CD4-positive, alpha-beta T cell treated with Interleukin-4 for 4 hours (primary cell): ENCODE measurements at places on chromosomes 2 and 18.

DNA sequence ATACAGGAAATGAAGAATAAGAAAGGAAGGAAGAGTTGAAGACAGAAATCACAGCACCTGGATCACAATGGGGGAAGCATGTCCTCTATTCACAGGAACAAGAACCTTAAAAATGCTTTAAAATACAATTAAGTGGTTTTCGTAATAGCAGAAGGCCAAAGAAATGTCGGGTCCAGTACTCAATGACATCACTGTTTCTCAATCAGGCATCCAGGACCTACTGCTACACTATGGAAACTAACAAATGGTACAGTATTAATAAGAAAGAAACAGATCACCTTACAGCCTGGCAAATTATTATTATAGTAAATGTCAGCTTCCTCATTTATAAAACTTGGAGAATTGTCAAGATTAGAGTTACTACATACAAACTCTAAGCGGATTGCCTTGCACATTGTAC lies 15.8 kb downstream of the HNRNPLL start:
- no peak for DNase-seq

DNA sequence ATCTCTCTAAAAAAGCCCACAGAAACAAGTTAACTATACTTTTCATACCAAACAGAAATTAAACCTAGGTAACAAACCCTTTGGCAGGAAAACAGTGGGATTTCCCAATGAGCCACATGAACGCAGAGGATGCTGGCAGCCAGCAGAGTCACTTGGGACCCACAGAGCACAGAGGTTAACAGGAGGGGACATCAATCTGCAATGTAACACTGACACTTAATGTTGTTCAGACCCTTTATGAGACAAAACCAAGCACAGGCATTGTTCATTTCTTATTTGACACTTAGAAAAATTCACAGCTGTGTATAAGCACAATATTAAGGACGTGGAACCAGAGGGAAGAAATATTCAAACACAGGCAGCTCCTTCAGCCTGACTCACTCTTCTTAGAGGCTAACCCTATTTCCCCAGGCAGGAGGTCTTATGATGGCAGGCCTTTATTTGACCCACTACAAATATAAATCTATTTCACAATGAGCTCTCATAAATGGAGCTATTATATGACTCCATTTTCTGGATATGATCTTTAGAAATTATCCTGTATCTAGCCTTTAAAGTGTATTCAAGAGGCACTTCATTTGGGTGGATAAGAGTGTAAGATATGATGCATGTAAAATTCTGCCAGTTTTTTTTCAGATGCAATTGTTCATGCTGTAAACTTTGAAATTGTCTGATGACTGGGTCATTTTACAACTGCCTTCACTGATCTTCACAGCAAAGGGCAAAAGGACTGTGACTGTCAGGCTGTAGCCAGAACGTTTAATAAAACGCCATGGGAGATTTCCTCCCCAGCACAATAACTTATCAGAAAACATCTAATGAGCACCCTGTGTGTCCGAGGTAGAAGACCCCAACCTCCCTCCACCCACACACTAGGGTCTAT lies 132.8 kb upstream of the SATB2 start:
- DNase-seq, result no peak

DNA sequence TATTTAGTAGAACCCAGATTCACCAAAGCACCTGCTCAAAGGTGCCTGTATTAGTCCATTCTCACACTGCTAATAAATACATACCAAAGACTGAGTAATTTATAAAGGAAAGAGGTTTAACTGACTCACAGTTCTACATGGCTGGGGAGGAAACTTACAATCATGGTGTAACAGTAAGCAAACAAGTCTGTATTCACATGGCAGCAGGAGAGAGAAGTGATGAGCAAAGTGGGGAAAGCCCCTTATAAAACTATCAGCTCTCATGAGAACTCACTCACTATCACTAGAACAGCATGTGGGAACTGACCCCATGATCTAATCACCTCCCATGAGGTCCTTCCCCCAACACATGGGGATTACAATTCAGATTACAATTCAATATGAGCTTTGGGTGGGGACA lies 28.0 kb upstream of the DDX18 start:
- no peak for DNase-seq

GRCh38 chr2:122029945-122030344 lies 274.5 kb downstream of the TSN start:
- no peak for DNase-seq

DNA sequence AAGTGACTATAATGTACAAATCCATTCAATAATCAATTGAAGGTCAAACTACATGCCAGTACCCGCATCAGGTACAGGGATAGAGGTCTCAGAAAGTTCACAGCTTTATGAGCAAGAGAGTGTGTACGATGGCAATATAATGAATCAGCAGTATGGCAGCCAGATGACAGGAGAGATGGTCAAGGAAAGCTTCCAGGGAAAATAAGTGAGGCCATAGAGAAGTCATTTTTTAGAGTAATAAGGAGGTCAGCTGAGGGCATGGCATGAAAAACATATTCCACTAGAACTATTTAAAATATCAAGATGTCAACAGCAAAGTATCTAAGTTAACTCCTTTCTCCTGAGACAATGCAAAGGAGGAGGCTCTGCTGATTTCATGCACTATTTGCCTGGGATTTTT lies 108.0 kb downstream of the SLC8A1 start:
- DNase-seq, result no peak

GRCh38 chr2:167960089-167960747 lies 287.2 kb downstream of the STK39 start:
- no peak for DNase-seq

GRCh38 chr2:197107291-197108269 lies 181.1 kb upstream of the PGAP1 start:
- no peak for DNase-seq

DNA sequence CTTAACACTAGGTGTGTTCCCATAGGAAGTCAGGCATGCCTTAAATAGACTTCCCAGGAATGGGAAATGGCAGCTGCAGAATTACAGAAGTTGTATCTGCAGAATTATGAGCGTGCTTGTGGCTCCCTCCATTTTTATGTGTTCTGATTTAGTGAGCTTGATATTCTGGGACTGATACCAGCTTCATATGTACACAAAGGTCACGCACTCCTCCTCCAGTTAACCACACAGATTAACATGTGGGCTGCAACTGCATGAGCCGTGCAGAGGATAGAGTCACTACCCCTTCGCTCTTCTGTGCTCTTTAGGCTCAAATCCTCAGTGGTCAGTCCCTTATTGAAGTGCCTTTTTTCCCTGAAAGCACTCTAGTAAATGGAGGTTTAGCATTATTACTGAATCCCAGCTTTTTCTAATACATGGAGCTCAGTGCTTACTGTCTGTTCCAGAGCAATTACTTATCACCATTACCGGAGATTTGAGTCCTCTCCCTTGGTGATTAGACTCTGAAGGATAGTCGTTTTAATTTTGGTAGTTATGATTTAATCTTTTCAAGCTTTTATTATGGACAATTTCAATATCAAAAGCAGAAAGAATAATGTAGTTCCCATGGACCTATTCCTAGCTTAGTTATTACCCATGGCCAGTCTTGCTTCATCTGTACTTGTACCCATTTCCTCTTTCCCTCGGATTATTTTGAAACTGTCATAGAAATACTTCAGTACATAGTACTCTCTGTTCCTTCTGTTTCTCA lies 238.3 kb downstream of the PRKCE start:
- DNase-seq, result no peak

DNA sequence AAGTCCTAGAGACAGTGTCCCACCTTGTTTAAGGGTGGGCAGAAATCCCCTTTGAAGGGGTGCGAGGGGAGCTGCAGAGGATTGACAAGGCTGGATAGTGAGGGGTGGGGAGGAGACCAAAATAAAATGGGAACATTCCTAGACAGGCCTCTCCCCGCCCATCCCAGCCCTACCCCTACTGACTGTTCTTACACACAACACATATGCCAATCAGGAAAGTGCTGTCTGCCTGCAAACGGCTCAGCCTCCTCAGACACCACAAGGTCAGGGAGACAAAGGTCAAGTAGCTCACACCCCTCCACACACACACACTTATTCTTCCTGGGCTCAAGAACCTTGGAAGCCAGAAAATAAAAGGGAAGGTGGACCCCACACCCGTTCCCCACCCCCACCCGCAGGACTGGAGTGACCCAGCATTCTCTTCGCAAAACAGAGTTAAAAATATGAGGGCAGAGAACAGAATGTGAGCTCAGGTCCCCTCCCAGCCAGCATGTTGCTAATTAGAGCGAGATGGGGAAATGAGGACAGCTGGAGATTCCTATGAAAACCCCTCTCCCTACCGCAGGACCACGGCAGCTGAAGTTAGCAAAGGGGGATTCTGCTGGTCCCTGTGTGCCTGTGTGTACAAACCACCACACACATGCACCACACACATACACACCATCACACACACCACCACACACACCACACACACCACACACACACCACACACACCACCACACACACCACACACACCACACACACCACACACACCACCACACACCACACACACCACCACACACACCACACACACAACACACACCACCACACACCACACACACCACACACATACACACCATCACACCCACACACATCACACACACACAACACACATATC lies 197.8 kb downstream of the TNS1 start:
- no peak for DNase-seq

DNA sequence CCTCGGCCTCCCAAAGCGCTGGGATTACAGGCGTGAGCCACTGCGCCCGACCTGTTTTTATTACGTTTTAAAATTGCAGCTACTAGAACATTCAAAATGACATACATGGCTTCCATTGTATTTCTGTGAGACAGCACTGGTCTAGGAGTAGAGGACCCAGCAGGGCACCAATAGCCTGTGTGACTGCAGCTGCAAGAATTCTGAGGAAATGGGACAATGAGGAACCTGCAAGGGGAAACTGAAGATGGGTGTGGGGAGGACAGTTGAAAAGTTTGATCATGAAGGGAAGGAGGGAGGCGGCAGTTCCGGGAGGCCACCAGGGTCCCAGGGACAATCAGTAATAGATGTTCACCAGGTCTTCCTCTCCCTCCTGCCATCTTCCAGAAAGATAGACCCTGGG lies 13.9 kb upstream of the DNPEP start:
- DNase-seq, result no peak

DNA sequence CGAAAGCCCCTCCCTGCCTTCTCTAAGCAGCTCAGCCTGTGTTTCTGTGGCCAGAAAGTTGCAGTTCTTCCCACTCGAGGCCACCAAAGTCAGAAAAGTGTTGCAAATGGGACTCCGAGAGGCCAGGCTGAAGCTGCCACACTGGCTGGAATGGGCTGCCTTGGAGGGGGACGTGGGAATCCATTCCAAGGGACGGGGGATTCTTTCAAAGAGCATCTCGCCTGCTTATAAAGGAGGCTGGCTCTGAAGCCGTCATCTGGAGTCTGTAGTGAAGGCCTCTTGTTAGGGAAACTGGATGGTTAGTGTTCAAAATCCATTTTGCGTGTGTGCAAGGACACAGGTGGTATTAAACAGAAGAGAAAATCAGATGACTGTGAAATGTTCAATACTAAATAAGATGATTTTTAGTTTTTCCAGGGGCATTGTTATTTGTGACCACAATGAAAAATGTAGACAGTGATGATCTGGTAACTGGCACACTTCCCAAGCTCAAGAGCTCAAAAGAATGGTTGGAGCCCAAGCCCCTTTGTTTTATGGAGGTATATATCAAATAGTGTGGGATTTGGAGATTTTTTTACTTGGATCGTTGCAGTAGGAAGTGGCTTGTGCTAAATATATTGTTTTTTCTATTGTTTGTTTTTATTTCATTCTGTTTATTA lies 782 bp downstream of the FAM228B start:
- no peak for DNase-seq

GRCh38 chr2:191001032-191001431 lies 12.9 kb downstream of the STAT1 start:
- DNase-seq, result no peak

- no peak for DNase-seq
Observed at GRCh38 chr2:234366891-234367290, 130.0 kb downstream of the ARL4C start.

DNA sequence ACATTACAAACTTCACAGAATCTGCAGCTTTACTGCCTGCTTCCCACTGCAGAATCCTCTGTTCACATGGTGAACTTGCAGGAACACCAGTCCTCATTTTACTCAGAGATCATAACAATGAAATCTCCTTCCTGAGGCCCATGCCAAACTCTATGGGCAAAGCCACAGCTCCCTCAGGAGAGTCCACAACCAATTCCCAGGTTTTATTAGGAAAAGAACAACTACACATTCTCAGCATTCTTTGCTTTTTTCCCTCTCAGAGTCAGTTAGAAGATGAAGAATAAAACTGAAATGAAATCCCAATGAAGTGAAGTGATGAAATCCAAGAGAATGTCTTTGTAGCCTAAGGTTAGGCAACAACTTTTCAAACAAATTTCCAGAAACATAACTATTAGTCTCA lies 233.7 kb downstream of the DSEL start:
- no peak for DNase-seq
